ENCODE measurements at places on chromosomes 7 and 10. TPM values are rescaled to one million over a fixed set of nuclear protein-coding genes. Genes with fewer than 3 reads are reported as not detected.

Gene SPDYE11
- not detected for total RNA-seq

Gene CLCN1
- not detected for total RNA-seq

Gene PAX4
- not detected for total RNA-seq

Gene VPS37D
- 1.7 TPM for total RNA-seq

Gene JAKMIP3
- total RNA-seq, result not detected

Gene OR2A1
- total RNA-seq, result 0.05 TPM

Gene ACSL5
- 17.6 TPM for total RNA-seq

Gene PSMG3
- 86.5 TPM for total RNA-seq

Gene NME8
- not detected for total RNA-seq

Gene ZNF655
- total RNA-seq, result 55.2 TPM

Gene KCNH2
- total RNA-seq, result 0.30 TPM

Gene MUC3A
- not detected for total RNA-seq

Gene TAF3
- total RNA-seq, result 2.1 TPM

Gene SEMA3C
- total RNA-seq, result 116 TPM

Gene DOCK4
- total RNA-seq, result 7.7 TPM

Gene HABP2
- total RNA-seq, result not detected

Gene HPSE2
- 0.57 TPM for total RNA-seq

Gene NEUROD6
- not detected for total RNA-seq

Gene C10orf67
- 0.05 TPM for total RNA-seq
